ENCODE measurements at places on chromosomes 13 and 19.
A peak's percentile ranks its signal among the peaks of the same experiment; 100 is the strongest.

DNA sequence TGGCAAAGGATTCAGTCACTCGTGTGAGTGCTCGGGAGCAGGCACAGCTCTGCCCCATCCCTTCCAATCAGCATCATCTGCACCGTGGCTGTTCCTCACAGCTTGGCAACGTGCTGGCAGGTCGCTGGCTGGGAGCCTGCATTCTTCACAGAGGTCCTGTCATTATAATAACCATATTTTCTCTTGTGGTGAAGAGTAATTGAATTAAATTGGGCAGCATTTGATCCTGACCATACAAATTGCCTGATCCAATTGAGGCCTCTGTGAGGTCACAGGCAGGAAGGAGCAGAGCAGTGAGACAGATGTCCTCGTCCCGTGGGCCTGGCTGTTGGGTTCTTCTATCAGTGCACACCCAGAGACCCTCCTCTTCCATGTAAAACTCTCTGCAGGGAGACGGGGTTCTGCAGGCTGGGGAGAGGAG lies 407.8 kb downstream of the COG6 start:
- DNase-seq: no peak

- no peak for DNase-seq
Observed at GRCh38 chr19:55959996-55960675, 12.5 kb downstream of the NLRP8 start.

- DNase-seq: peak; percentile 63
Observed at GRCh38 chr13:26051657-26052311, at the start of gene SHISA2. SHISA2 (minus strand) TSS chr13:26052016; CDS start chr13:26050975, 1,041 bp downstream.

DNA sequence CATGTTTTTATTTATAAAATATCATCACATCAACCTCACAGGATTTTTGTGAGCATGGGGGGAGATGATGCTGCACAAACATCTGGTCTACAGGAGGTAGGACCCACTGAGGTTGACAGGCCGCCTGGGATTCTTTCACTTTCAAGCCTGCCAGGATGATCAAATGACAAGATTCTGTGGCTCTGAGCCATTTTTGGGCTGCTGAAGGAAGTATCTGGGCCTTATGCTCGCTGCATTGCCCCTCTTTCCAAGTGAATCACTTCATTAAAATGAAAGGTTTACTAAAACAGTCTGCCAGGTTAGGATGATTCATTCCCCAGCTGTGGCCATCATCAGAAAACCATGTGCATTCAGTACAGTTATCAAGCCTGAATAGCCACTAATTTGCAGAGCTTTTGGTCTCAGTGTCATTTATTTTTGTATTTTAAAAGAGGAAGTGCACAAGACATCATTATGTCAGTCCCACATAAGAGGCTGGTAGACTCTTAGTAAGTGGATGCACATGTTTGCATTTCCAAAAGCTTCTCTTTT lies 34.4 kb downstream of the STARD13 start:
- DNase-seq: peak; percentile 8

- peak; percentile 43 for DNase-seq
Observed at GRCh38 chr13:100673376-100673712, 1.3 kb downstream of the TMTC4 start.

GRCh38 chr13:50969691-50970090 lies 60.1 kb downstream of the RNASEH2B start:
- no peak for DNase-seq

DNA sequence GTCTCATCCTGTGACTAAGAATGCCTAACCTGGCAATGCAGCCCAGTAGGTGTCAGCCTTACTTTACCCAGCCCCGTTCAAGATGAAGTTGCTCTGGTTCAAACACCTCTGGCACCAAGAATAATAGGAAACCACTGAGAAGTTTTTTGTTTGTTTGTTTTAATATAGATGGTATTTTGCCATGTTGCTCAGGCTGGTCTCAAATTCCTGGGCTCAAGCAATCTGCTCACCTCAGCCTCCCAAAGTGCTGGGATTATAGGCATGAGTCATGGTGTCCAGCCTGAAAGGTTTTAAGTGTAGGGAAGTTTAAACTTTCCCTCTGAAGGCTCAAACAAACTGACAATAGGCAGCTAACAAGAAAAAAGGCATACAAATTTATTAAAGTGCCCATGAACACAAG lies 51.2 kb upstream of the ABCC4 start:
- DNase-seq: no peak
